GDM1 (cell line): ENCODE measurements at places on chromosomes 11 and 22.

DNA sequence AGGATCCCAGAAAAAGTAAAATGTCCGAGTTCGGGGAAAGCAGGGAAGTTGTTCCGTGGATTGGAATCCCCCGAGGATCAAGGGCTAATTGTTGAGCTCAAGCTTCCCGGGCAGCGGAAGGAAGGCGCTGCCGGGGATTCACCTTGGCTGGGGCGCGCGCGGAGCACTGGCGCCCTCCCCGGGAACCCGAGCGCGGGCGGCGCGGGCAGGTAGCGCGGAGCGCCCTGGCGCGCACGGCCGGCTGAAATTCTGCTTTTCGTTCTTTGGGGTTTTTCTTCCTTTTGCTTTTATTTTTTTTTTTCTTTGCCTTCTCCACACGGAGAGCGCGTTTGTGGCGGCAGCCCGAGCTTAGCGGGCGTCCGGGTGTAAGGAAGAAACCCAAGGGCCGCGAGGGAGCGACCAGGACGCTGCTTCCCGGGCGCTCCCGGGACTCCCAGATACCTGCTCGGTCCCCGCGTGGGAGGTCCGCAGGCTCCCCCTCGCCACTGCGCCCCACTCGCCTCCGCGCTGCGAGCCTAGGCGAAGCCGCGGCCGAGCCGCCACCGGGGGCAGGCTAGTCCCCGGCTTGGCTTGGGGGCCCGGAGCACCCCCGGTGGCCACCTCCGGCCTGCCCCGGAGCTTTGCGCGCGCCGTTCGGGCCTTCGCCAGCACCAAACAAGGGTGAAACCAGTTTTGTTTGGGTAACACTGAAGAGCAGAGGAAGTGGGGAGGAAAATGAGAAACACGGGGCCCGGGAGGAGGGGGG lies 4.8 kb upstream of the IGF2 start:
- DNase-seq, result no peak

GRCh38 chr22:43550024-43550620 lies 138.3 kb downstream of the MPPED1 start:
- no peak for DNase-seq

DNA sequence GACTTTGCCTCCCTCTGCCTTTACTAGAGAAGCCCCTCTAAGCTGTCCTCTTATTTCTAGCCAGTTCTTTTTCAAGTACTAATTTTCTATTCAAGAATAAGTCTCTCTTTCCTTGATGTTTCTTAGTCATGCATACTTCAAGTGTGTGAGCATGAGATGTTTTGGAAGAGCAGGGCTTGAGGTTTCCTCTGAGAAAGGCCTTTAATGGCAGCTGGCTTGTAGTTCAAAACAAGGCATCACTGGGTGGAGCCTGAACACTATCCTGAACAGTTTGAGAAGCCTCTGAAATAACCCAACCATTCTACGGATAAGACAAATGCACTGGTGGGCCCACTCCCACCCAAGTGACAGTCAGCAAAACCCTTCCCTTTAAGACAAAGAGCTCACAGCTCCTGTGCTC lies 37.6 kb downstream of the CLDN25 start:
- no peak for DNase-seq

DNA sequence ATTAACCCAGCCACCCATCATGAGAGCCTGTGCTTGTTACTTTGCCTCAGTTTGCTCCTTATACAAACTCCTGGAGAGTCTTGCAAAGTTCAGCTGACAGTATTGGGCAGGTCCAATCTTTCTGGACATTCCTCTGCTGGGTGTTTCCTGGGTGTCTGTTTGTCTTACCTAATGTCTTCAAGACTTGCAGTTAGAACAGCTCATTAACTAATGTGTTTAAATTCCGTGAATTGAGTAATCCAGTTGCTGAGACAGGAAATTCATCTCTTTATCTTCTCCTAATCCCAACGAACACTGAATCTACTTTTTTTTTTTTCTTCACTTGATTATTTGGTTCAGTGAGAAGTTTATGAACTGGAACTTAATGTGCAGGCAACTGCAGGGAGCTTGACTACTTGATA lies 20.6 kb downstream of the BCO2 start:
- DNase-seq, result no peak

DNA sequence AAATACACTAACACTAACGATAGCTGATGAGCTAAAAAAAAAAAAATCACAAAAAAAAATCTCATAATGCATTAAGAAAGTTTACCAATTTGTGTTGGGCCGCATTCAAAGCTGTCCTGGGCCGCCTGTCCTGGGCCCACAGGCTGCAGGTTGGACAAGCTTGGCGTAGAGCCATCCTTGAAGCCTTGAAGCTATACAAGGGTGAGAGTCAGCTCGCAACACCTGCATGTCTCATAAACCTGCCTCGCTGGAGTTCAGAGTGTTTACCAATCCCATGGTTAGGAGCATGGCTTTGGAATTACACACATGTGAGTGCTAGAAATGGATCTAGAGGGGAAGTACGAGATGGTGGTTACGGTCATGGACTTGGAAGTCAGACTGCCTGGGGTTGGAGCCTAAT lies 453.7 kb downstream of the INSC start:
- DNase-seq, result no peak

- no peak for DNase-seq
Measured at GRCh38 chr11:75474878-75475766, 42.1 kb upstream of the KLHL35 start.

- no peak for DNase-seq
Measured at GRCh38 chr11:93051186-93051585, 81.7 kb downstream of the MTNR1B start.

GRCh38 chr11:64877390-64878222 lies 815 bp downstream of the EHD1 start:
- DNase-seq, result no peak

- DNase-seq, result no peak
Measured at GRCh38 chr22:21865041-21865440, 2.4 kb downstream of the MAPK1 start.

DNA sequence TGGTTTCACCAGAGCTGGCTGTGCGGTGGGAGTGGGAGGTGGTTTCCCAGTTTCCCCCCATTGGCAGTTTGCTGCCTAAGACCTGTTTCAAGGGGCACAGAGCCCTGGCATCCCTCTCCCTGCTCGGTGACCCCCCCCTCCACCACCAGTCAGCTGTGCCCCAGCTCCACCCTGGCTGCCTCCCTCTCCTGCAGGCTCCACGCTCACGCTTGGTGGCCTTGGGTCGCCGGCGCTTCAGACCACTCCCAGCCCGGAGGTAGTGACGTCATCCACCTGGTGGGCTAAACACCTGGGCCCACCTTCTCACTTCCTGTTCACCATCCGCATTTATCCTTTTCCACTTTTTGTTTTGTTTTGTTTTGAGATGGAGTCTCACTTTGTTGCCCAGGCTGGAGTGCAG lies 7.8 kb downstream of the GAL start:
- DNase-seq, result no peak

DNA sequence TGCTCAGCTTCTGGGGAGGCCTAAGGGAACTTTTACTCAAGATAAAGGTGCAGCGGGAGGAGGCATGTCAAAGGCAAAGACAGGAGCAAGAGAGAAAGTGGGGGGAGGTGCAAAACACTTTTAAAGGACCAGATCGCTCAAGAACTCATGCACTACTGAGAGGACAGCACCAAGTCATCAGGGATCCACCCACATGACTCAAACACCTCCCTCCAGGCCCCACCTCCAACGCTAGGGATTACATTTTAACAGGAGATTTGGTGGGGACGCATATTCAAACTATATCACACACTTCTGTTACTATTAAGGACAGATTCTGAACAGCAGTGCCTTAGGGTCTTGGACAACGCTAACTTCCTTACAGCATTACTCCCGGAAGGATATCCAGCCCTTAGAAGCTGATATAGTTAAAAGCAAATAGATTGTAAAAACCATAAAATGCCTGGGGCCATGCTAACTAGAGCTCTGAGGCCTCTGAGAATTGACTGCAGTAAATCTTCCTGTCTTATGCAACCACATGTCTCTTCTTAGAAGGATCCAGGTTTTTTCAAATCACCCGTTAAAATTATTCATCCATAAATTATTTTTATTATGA lies 16.7 kb upstream of the ZC3H12C start:
- DNase-seq, result no peak
